Large intestine (tissue), 12 donors: ENCODE measurements at places on chromosomes 5 and 9. TPM values are rescaled to one million over a fixed set of nuclear protein-coding genes. Genes with fewer than 3 reads are reported as not detected.

DNA sequence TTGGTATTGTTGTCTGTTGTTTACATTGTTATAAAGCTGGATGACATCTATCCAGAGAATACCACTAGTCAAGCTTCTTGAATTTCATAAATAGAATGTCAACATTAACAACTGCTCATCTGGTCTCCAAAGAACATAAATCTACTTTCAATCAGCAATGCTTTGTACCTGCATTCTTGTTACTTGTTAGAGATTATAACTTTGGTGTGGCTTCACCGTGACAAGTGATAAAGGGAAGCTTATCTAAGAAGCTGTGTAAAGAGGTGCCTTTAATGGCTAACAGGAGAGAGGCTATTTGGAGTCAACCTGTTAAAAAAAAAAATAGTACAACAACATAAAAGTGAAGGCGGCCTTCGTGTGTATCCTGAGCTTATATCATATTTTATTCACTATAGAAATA lies 41.8 kb downstream of the MUSK start:
- DNase-seq: peak; percentile 21

The GADD45G gene
- 10.5 TPM for polyA plus RNA-seq

The SWI5 gene
- polyA plus RNA-seq: 21.6 TPM

The C9orf50 gene
- polyA plus RNA-seq: 0.33 TPM

DNA sequence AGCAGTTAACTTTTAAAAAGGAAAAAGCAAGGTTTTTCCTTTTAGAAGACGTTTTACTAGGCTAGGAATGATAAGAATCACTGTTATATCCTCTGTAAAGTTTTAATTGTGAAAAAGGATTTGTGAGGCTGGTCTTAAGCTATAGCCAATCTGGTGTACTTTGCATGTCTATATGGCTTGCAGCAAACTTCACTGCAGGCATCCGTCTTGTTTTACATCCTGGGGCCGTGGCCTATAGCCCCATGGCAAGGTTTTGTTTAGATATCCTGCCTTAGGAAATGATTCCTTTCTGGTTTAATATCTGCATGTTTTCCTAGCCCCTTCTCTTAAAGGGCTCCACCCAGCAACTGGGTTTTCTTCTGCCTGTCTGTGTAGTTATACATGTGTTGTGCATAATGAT lies 272.8 kb downstream of the ICE1 start:
- DNase-seq: no peak

DNA sequence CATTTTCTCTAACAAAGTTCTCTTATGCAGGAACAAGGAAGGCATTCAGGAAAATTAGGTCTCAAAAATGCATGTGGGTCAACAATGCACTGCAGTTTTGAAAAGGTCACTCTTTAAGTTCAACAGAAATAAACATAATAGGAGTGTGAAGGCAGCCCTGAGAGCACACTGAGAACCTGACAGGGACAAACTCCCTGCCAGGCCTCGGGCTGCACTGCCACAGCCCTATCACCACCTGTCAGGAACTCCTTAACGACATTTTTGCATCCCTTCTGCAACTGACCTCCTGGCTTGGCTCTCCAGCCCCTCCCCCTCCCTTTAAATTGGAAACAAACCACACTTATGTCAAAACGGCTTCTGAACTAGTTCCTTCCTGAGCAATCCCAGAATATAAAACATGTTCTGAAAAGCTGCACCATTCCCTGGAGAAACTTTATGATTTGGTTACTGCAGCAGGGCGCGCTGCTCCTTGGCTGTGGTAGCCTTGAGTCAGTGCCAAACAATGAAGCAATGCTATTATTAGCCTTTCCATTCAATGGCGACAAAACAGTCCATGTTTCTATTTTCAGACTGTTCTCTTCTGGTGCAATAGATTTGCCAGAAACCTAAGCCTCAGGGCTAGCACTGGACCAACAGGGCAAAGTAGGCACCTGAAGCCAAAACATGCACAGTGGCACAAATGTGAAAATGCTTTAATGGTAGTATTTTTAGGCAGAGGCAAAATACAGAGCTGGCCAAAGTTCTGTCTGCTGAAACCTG lies 160.1 kb upstream of the ZNF608 start:
- DNase-seq: peak; percentile 54

- DNase-seq: no peak
Observed at GRCh38 chr5:117494188-117494587, 919.6 kb upstream of the SEMA6A start.

DNA sequence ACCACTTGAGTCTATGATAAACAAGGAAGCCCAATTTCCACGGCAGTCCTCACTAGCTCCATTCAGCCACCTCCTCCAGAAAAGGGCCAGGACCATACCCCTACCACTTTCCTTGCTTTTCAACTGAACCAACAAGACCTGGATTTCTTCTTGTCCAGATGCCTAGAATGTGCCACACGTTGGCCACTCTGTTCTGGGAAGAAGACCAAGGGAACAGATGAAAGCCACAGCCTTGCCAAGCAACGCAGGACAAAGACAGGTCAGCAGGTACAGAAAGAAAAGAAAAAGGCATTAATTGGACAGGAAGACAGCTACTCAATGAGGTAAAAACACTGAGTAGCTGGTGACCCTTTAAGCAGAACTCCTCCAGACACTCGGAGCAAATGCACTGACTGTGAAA lies 2.2 kb downstream of the CCNJL start:
- no peak for DNase-seq

GRCh38 chr9:136634904-136635303 lies 27.8 kb upstream of the EGFL7 start:
- DNase-seq: no peak
